ENCODE measurements at places on chromosomes 7 and 10.

GRCh38 chr7:41448104-41448503, 254.8 kb downstream of the INHBA start:
- DNase-seq: peak; percentile 48

DNA sequence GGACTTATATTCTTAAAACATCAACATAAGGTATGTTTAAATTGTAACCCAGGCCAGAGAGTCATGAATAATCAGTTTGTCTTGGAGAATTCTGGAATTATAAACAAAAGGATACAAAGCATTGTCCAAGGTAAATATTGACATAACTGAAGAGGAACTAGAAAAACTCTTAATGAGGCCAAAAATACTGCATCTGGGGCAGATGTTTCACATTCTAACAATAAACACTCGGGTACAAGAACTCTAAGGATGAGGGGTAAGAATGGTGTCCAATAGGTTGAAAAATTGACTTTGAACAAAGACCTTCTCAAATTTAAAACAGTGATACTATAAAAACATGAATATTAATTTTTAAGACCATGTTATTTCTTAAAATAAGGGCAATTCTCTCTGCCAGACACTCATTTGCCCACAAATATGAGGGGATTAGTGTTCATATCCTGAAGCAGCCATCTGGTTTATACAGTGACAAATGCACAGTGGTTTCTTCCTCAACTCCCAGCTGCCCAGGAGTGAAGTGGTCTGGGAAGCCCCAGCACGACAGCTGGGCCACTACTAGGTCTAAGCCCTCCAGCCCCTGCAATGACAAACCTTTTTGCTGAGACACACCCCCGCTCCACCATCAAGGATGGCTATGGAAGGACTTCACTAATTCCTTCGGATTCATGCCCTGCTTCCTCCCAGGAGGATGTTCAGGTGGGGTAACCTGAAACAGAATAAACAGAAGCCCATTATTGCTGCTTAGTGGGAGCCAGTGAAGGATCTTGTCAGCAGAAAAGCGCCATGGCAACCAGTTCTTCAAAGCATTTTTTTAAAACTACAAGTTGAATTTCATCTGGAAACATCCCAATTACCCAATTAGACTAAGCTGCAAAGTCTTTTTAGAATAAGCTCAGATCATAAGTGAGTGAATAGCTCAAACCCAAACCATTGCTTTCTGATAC, 107.5 kb upstream of the ARID5B start:
- peak; percentile 54 for DNase-seq

GRCh38 chr7:36301914-36302771, 87.5 kb upstream of the ANLN start:
- DNase-seq: no peak

DNA sequence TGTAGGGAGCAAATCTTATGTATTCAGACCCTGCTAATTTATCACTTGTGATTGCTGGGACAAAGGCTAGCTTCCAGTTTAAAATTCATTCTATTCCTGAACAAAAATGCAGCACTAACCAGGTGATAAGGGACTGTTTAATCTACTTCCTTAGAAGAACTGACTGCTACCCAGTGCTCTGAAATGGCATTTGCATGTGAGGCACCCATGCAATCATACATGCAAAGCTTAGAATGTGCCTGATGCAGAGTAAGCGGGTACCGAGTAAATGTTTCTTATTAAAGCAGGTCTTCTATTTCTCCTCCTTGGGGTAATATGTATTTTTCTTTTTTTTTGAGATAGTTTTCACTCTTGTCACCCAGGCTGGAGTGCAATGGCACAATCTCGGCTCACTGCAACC, 54.5 kb downstream of the NEURL1 start:
- no peak for DNase-seq

DNA sequence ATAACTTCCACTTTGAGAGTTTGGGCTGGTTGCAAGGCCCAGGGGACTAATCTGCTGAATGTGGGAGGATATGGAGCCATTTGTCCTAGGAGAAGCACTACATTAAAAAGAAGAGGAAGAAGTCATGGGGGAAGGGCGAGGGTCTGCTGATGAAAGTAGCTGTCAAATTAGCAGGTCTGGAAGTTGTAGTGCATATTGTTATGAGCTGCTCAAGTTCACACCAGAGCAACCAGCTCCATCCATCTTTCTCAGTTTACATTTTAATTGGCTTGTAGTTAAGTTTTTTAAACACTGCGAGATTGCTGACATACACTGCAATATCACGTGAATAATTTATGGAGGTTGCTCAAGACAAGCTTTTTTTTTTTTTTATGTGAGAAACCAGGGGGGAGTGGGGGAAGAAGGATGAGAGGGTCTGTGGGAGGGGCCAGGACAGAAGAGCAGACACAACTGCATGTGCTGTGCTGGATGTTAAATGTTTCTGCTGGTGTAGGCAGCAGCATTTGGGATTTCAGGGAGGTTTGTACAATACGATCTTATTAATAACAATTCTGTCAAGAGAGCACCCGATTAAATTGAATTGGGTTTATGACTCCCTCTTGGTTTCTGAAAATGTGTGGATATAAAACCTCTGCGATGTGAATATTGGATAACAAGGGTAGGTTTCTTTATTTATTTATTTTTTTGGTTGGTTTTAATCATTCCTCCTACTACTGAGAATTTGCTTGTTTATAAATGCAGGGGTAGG, 759.0 kb upstream of the GALNT17 start:
- DNase-seq: no peak

DNA sequence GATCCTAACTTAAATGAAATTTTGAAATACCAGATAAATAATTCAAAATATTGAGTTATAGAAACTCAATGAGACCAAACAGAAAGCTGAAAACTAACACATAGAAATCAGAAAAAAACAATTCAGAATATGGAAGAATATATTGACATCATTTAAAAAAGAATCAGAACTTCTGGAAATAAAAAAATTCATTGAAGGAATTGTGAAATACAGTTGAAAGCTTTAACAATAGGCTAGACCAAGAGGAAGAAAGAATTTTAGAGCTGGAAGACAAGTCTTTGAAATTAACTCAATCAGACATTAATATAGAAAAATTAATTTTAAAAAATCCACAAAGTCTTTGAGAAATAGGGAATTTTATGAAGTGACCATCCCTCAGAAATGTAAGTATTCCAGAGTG, 36.8 kb upstream of the AKR1C1 start:
- no peak for DNase-seq
